ENCODE measurements at places on chromosomes 1 and 21.
A peak's percentile ranks its signal among the peaks of the same experiment; 100 is the strongest.

DNA sequence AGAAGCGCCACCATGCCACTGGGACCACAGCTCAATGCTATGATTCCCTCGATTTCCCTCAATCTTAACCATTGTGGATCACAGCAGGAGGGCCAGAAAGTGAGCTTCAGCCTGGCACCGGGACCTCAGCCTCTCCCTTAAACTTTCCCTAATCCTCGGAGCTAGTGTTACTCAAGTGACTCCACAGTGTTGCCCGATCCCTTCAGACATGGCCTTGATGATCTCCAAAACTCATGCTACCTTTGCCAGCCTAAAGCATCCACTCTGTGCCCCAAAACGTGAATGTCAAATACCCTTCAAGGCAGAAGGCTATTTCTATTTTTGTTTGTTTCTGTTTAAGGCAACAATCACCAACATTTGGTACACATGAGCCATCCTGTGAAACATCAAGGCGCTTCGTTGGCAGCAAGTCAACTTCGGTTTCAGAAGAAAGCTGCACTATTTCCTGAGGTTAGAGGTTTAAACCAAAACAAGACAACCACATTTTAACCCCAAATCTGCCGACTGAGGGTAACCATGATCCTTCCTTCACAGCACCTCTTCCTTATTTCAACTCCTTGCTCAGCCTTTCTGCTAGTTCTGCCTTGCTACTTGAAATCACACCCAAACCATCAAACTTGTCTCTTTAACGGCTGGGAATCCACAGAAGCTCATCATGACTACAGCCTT, 94.4 kb upstream of the KRTAP19-8 start:
- DNase-seq: no peak

- no peak for DNase-seq
These were observed 178.7 kb downstream of the MRPL39 start for GRCh38 chr21:25428537-25428936.

DNA sequence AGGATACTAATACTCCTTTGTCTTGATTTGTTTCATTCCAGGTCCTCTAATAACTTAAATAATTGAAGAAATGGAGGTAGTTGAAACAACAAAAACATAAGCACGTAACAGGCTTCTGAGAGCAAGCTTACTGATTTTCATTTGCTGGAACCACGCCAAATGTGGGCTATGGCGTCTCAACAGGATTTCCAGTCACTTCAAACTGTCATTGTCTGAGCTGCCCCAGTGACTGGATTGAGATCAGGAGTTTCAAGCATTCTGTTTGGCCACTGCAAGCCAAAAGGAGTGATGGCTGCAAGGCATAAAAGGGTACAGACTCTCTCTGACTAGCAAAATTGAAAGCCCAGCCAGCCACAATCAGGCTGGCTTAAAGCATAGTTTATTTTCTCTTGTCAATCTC, 289.9 kb downstream of the DPYD start:
- DNase-seq: no peak

GRCh38 chr1:218547957-218548730, 203.0 kb downstream of the TGFB2 start:
- no peak for DNase-seq

DNA sequence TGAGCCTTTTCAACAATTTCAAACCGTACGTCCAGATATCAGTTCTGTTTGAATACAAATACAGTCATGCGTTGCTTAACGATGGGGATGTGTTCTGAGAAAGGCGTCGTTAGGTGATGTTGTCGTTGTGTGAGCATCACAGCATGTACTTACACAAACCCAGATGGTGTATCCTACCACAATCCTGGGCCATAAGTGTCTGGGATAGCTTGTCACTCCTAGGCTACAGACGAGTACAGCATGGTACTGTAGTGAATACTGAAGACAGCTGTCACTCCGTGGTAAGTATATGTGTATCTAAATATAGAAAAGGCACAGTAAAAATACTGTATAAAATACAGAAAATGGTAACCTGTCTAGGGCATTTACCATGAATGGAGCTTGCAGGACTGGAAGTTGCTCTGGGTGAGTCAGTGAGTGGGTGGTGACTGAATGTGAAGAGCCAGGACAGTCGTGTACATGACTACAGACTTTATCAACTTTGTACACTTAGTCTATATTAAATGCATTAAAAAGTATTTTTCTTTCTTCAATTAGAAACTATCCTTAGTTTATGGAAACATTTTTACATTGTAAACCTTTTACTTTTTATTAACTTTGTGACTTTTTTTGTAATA, 10.5 kb upstream of the OR2W3 start:
- DNase-seq: no peak

- DNase-seq: no peak
These were observed 2.8 kb downstream of the SMCP start for GRCh38 chr1:152880907-152881306.

DNA sequence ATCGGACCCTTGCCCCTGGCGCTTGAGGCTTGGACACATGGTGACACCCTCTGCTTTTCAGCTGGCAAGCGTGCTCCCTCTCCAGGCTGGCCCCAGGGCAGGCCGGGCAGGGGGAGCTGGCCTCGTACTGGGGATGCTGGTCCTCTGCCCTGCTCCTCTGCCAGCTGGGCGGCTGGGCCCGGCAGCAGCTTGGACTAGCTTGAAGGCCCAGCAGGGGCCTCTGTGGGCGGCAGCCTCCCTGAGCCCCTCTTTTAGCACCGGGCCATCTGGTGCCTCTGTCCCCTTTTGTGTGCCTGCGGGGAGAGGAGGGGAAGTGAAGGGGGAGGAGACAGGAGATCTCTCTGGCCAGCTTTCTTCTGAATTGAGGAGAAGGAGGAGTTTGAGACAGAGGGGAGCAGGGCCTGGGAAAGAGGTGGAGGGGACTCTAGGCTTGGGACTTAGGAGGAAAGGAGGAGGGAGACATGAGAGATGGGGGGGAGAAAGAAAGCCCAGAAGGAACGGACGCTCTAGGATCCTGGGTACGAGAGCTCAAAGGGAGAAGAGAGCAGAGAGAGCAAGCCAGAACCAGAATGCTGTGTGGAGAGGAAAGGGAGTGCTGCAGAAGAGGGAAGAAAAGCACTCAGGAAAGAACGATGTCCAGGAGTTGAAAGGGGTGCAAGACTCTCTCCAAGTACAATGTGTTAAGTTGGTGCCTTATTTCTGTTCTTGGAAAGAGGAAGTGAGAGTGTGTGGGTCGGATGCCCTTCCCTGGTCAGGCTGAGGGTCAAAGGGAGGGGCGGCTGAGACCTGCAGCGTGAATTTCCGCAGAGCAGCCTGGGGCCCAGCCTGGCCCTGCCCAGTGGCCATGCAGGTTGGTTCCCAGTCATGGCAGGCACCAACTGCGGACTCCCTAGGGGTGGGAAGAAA, 40.3 kb downstream of the IER5 start:
- DNase-seq: no peak

- DNase-seq: peak; percentile 11
These were observed 17.6 kb upstream of the MAP1LC3C start for GRCh38 chr1:242016479-242016878.

- no peak for DNase-seq
These were observed 239.1 kb upstream of the TMEM51 start for GRCh38 chr1:14914351-14914988.

Measured in NCI-H774 (cell line).